ENCODE measurements at places on chromosomes 2 and 18.

GRCh38 chr2:130892793-130893785 lies 56.4 kb downstream of the ARHGEF4 start:
- DNase-seq, result no peak

GRCh38 chr2:82043867-82044266 lies 1739.3 kb upstream of the LRRTM1 start:
- no peak for DNase-seq

- no peak for DNase-seq
Measured at GRCh38 chr2:24049485-24050021, at the start of gene FKBP1B. Gene FKBP1B (plus strand): TSS chr2:24049741. CDS start chr2:24049850, 109 bp downstream.

DNA sequence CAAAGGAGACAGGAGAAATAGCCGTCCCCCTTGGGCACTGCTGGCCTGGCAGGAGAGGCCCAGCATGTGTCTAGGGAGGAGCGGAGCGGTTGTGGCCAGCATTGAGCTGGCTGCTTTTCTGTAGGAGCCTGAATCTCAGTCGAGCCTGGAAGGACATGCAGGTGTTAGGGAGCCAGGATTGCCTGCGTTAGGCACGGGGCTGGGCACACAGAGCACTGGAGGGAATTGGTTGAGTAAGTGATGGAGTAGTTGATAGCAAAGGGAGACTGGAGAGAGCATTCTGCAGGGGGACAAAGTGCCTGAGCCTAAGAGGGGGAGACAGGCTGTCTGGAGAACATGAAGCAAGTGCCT lies 22.8 kb downstream of the ASAP2 start:
- DNase-seq, result no peak

DNA sequence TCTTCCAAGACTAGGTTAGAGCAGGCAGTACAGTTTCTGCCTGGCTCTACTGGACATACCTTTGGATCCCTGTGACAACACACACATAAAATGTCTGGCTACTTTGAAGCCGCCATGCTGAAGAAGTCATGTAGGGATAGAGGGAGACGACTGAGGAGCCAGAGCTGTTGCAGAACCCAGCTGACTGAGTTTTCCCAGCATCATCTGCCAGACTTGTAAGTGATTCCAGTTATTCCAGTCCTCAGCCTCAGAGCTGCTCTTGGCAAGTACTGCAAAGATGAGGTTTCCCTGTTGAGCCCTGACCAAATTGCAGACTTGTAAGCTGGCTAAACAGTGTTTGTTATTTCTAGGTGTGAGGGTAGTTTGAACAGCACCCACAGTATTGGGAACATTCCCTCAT lies 31.5 kb upstream of the TSPYL6 start:
- DNase-seq, result no peak

GRCh38 chr2:107727318-107727717 lies 99.4 kb upstream of the RGPD4 start:
- DNase-seq, result no peak

DNA sequence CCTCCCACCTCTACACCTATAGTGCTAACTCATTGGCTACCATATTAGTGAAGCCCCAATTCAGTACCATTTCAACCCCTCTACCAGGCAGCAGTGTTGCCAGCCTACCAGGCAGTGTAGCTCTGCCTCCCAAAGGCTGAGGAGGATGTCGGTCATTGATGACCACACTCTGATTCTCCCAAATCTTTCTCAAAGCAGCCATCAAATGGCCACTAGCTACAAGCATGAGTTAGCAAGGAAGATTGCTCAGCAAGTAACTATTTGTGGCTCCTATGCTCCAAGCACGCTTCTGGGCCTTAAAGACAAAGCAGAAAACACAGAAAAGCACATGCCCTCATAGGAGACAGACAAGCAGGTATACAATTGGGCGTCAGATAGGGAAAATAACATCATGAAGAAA lies 42.7 kb upstream of the AFF3 start:
- DNase-seq, result peak; percentile 11

DNA sequence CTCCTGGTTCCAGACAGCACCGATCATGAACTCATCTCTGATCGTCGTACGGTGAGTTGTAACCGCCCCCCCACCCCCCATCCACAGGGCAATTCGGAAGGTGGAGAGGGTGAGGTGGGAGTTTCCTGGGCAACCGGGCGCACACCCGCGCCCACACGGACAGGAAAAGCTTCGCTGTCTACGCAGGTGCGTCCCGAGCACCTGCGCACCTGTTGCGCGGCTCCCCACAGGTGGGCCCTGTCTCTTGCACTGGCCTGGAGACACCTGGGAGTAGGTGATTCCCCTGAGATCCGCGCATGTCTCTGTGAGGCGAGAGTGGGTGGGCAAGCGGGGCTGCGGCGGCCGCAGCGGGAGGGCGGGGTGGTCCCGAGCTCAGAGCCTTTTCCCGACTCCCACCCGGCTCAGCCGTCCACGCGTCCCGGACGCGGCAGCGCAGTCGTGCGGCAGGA lies 459 bp upstream of the ATP6V1C2 start:
- DNase-seq, result no peak

DNA sequence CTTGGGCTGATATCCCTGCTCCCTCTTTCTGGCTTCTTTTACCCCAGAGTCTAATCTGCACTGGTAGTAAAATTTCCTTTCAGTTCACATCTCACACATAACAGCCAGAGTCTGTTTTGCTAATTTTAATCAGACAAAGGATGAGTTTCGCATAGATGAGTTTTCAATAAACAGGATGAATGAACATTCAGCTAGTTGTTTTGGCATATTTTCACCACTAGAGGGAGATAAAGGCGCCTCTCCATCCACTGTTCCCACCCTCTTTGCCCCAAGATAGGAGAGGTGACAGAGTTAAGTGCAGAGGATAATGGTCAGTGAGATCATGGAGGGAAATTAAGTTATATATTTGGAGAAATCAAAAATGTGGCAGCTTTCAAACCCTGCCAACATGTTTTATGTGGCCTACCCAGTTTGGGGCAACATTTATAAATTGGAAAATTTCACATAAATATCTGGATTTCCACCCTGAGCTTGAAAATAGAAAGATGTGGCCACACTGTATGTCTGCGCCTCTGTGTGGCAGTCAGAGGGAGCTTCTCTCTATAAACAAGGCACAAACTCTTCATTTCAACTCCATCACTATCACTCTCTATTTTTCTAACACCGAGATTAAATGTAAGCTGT lies 48.5 kb upstream of the DTNA start:
- DNase-seq, result no peak

GRCh38 chr2:138365581-138365980 lies 136.0 kb upstream of the SPOPL start:
- no peak for DNase-seq

GRCh38 chr2:55916473-55917049 lies 7.0 kb downstream of the EFEMP1 start:
- DNase-seq, result no peak

- no peak for DNase-seq
Measured at GRCh38 chr18:3213300-3214059, 6.3 kb downstream of the MYOM1 start.

DNA sequence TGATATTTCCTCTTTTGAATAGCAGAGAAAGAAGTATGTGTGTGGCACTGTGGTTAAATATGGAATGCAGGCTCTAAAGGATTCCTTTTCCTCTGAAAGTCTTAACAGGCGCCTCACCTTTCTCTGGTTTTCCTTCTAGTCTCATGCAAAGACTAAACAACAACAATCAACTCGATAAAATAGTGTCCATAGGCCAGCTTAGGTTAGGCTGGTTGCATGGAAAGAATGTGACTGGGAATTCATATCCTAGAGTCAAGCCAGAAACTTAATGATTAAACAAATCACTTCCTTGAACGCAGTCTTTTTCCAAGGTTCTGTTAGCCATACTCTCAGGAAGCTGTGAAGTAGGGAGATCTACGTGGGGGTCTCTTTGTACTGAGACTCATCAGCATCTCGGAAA lies 800.8 kb upstream of the ID2 start:
- no peak for DNase-seq

DNA sequence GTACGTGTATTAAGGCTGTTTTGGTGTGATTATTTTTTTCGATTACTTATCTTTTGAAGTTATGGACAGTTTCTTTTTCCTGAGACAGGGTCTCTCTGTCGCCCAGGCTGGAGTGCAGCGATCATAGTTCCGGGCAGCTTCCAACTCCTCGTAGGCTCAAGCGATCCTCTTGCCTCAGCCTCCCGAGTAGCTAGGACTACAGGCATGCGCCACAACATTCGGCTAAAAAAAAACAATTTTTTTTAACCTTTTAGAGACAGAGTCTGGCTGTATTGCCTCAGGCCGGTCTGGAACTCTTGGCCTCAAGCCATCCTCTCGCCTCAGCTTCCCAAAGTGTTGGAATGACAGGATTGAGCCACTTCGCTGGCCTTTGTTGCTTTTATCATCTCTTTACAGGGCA lies 945 bp downstream of the HAT1 start:
- DNase-seq, result peak; percentile 54

- no peak for DNase-seq
Measured at GRCh38 chr2:81324046-81324445, 1019.5 kb upstream of the LRRTM1 start.

- peak; percentile 16 for DNase-seq
Measured at GRCh38 chr2:55901322-55901721, 22.3 kb downstream of the EFEMP1 start.

DNA sequence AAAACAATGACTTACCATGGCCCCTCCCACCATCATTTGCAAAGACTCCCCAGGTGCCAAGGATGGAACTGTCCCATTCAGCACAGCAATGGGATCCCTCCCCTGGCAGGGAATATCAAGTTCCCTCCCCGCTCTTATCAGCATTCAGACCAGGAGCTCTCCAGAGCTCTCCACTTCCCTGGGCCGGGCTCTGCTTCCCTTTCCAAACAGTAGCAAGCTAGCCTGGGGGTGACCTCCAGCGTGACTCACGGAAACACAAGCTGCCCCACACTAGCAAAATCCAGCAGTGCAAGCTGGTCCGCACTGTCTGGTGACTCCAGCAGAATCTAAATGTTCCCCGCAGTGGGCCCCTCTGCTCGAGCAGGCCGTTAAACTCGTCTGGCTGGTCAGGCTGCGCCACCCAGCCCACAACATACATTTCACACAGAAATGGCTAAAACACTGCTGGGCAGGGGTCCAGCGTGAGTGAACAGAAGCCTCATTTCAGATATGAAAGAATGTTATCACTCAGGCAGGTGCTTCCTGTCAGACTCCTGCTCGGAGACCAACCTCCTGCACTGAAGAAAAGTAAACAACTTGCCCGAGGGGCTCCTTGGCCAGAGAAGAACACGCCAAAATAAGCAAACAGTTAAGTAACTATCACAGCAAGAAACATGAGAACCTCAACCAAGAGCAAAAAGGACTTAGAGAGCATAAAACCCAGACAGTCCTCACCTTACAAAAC lies 33.9 kb downstream of the STAT1 start:
- DNase-seq, result peak; percentile 94
